A549 treated with AZD2906 at 1 μM for 4 hours (cell line): ENCODE measurements at places on chromosomes 11 and 22. TPM values are rescaled to one million over a fixed set of nuclear protein-coding genes. Genes with fewer than 3 reads are reported as not detected.

Gene POU2AF2
- not detected in 5 replicates for total RNA-seq

Gene RTN4R
- total RNA-seq, result 7.7 to 16.3 TPM (median 13.8 TPM) in 5 replicates

Gene C11orf87
- 0.01 to 0.02 TPM (median 0.01 TPM) in 4 of 5 replicates, not detected in the other for total RNA-seq

Gene LMO2
- total RNA-seq, result 0.37 to 0.78 TPM (median 0.58 TPM) in 5 replicates

Gene OR8G5
- not detected in 5 replicates for total RNA-seq

Gene APOL5
- total RNA-seq, result not detected in 5 replicates

Gene PAK1
- total RNA-seq, result 20.0 to 21.2 TPM (median 20.4 TPM) in 5 replicates

Gene IFITM10
- 1.1 to 2.1 TPM (median 1.4 TPM) in 5 replicates for total RNA-seq

Gene CCDC88B
- 8.6 to 10.5 TPM (median 10.2 TPM) in 5 replicates for total RNA-seq

Gene MOGAT2
- not detected in 5 replicates for total RNA-seq

Gene NAP1L4
- 110 to 129 TPM (median 116 TPM) in 5 replicates for total RNA-seq

Gene IGSF9B
- total RNA-seq, result 1.3 to 3.3 TPM (median 2.4 TPM) in 5 replicates

Gene MISFA
- total RNA-seq, result 1.4 to 2.6 TPM (median 1.6 TPM) in 5 replicates

Gene RFPL2
- 0.08 to 0.20 TPM (median 0.12 TPM) in 5 replicates for total RNA-seq

Gene YPEL4
- total RNA-seq, result 0.14 to 0.36 TPM (median 0.25 TPM) in 4 of 5 replicates, not detected in the other

Gene MUC2
- 0.04 to 0.24 TPM (median 0.12 TPM) in 5 replicates for total RNA-seq

Gene GP1BB
- total RNA-seq, result 0.75 to 2.7 TPM (median 2.1 TPM) in 5 replicates

Gene MRPL23
- 138 to 166 TPM (median 157 TPM) in 5 replicates for total RNA-seq

Gene SVIP
- 6.9 to 13.4 TPM (median 12.6 TPM) in 5 replicates for total RNA-seq

Gene AIFM3
- 1.9 to 4.2 TPM (median 3.2 TPM) in 5 replicates for total RNA-seq

Gene PLAAT4
- total RNA-seq, result 1.3 to 3.3 TPM (median 1.9 TPM) in 5 replicates

Gene SCGB2A2
- total RNA-seq, result not detected in 5 replicates

Gene RAB38
- total RNA-seq, result 0.77 to 1.2 TPM (median 0.94 TPM) in 5 replicates

Gene KLHDC7B
- total RNA-seq, result 0.02 to 0.03 TPM (median 0.03 TPM) in 3 of 5 replicates, not detected in the others

Gene OTOG
- not detected in 5 replicates for total RNA-seq

Gene GPHA2
- not detected in 5 replicates for total RNA-seq

Gene FGF4
- total RNA-seq, result 0.02 to 0.09 TPM in 2 of 5 replicates, not detected in the others

Gene NAALAD2
- total RNA-seq, result 0.02 TPM in 1 of 5 replicates, not detected in the others

Gene GNG3
- total RNA-seq, result not detected in 5 replicates

Gene TANGO2
- 12.5 to 13.6 TPM (median 12.9 TPM) in 5 replicates for total RNA-seq

Gene DDIAS
- total RNA-seq, result 13.7 to 17.9 TPM (median 15.3 TPM) in 5 replicates

Gene RIC3
- total RNA-seq, result 1.4 to 2.3 TPM (median 1.9 TPM) in 5 replicates

Gene SHISAL1
- total RNA-seq, result 2.3 to 3.1 TPM (median 2.4 TPM) in 5 replicates
